ENCODE measurements at places on chromosomes 3 and 15. TPM values are rescaled to one million over a fixed set of nuclear protein-coding genes. Genes with fewer than 3 reads are reported as not detected.

FBXL2 gene
- total RNA-seq, result 5.3 TPM

- no peak for DNase-seq
Measured at GRCh38 chr15:83102346-83102745, 5.1 kb upstream of the TM6SF1 start.

DNA sequence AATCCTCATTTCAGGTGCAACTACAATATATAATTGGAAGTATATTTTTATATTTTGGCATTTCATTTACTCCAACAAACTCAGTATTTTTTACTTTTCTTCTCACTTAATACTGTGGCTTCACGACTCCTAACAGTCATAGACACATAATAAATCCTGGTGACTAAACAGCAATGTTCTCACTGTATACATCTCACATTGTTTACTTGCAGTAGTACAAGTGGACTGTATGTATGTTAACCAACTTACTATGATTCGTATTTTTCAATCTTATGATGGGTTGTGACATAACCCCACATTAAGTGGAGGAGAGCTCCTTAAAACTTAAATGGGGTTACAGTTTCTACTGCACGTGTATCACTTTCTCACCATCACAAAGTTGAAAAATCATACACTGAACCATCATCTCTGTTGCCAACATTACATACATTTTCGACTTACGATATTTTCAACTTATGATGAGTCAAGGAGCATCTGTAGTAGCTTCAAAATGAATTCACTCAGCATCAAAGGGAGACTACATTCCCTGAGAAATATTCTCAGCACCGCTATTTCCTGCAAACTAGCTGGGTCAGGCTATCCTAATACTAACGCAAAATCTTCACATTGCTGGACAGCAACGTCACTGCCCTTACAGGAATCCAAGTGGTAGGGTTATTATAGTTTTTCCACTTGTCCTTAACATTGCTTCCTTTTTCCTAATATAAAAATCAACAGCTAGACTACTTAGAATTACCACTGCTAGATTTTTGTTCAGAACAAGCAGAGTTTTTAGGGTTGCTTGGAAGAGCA, 7.3 kb downstream of the ADAM10 start:
- no peak for DNase-seq

GRCh38 chr3:156010829-156011228, 109.5 kb upstream of the KCNAB1 start:
- peak; percentile 22 for DNase-seq

- peak; percentile 2 for DNase-seq
Measured at GRCh38 chr3:34919025-34919424, 720.3 kb upstream of the ARPP21 start.

DUOXA1 gene
- not detected for total RNA-seq

- no peak for DNase-seq
Measured at GRCh38 chr3:151400341-151400740, 15.8 kb upstream of the P2RY12 start.

HTR3E gene
- not detected for total RNA-seq

SLC28A2 gene
- total RNA-seq, result not detected

SH2D7 gene
- not detected for total RNA-seq

Measured in H7 (cell line).